ENCODE measurements at places on chromosomes 3 and 15.

DNA sequence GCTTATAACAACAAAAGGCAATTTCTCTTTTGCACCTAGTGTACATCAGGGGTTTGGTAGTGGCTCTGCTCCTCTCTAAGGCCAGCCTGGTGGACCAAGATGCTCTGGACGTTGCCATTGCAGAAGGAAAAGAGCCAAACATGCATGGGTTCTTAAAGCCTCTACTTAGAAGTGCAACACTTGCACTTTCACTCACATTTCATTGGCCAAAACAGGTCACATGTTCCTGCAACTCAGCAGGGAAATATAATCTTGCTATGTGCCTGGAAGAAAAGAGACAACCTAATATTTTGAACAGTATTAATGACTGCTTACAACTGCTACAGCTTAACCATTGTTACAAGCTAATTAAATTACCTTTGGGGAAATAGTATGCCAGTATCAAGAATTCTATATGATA is 182.9 kb downstream of the IL5RA start:
- DNase-seq: no peak

DNA sequence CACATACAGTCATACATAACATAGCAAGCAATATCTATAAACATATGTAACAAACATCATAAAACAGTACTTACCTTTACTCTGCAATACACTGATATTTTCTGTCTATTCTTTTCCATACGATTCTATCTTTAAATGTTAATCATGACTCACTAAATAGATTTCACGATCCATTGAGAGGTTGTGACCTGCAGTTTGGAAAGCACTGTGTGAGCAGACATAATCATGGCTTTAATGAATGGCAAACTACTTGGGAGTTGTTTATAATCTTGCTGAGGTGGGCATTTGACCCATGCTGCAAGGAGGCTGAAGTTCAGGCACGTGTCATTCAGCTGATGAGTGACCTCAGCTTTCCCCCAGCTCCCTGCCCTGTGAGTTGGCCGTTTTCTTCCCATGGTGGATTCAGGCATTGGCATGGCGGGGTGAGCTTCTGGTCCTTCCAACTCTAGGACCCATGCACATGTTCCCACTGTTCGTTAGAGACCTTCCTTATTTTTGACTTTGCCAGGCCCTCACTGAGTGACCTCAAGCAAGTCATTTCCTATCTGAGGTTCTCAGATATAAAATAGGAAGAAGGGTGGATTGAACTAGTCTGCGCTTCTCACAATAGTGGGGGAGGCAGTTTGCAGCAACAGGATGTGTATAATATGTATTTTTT is 41.7 kb downstream of the PAQR5 start:
- no peak for DNase-seq

GRCh38 chr15:25767356-25768151 is 95.6 kb downstream of the ATP10A start:
- DNase-seq: no peak

DNA sequence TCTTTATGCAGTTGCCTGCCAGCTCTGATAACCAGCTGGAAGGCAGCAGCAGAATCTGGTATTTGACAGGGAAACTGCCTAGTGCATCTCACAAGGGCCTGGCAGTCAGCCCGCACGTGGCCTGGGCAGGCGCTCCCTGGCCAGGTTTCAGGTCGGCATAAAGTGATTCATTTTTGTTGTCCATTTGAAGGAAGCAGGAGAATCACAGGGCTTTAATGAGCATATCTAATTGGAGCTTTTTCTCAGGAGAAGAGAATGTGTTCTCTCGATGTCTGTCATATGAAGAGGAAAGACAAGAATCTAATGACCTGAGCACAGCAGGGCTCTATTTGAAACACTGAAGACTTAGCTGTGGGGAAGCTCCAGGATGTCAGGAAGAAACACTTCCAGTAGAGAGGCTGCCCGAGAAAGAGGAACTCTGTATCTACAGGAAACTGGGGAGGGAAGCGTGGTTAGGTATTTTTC is 98.8 kb upstream of the MB21D2 start:
- no peak for DNase-seq

DNA sequence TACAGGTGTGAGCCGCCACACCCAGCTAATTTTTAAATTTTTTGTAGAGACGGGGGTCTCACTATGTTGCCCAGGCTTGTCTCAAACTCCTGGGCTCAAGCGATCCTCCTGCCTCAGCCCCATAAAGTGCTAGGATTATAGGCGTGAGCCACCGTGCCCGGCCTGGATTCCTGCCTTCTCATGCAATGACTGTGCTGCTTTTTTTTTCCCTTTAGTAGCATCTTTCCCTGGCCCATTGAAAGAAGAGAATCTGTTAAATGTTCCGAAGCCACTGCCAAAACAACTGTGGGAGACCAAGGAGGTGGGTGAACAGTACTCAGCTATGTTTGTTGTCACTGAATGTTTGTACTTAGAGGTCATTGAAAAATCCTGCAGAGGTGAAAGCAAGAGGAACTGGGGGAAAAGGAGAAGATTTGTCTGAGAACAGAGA is 88.0 kb downstream of the CRTC3 start:
- DNase-seq: no peak

DNA sequence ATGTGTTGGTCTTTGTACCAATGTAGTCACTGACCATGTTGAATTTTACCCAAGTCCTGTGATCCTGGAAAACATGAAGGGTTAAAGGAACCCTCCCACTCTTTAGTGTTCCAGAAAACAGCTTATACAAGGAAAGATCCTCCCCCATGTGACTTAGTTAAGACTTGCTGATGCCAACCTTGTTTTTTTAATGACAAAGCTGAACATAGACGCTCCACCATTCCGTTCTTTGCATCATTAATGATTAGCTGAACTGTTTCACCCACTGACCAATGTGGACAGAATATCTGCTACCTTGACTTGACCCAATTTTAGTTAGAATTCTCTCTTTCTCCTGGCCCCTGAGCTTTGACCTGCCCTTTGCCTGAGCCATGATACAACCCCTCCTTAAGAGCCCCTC is 3.5 kb upstream of the WDR72 start:
- DNase-seq: no peak

GRCh38 chr3:161310649-161311423 is 60.5 kb downstream of the SPTSSB start:
- peak; percentile 23 for DNase-seq

GRCh38 chr3:120816728-120817127 is 74.2 kb downstream of the GTF2E1 start:
- no peak for DNase-seq

DNA sequence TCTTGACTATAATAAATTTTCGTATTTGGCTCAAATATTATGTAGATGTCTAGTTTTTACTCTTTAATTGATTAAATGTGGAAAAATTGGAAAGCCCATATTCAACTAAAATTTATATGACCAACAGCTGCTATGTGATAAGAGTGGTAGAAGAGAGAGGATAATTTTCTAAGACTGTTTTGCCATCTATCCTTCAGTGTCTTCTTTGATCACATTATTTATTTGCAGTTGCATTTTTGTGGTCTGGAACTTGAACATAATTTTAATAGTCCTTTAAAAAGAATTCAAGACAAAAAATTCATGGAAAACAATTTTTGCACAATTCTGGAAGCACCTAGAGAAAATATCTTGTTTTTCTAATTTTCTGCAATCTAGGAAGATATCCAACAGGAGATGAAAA is 213.3 kb upstream of the THBS1 start:
- no peak for DNase-seq

DNA sequence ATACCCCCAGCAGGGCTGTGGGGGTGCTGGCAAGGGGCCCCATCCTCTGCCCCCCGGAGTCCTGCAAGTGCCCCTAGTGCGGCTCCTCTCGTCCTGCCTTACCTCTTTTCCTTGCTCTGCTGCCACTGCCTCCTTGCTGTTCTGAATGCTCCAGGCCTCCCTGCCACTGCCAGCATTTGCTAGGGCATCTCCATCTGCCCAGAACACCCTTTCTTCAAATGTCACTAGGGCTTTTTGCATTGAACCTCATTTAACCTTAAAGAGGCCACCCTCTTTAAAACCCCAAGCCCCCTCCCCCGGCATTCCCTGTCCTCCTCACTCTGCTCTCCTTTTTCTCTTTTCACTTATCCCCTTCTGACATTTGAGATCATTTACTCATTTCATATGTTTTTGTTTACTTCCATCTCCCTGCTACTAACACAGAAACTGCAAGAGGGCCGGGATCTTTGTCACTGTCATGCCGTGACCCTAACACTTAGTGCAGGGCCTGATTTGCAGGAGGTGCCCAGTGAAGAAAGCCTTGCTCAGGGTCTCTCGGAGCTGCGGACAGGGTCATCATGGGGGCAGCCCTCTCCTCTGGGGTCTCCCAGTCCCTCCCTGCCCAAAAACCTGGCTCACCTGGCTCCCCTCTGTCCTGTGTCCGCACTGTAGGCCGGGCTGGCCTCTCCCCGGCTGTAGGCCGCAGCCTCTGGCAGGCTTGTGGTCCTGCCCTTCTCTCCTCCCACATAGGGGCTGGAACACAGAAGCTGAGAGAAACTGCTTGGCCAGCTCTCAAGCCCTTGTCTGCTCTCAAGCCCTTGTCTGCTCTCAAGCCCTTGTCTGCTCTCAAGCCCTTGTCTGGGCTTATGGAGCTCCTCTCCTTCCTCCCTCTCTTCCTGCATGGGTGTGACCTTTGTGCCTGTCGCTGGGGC is at the start of gene ACOX2:
Gene ACOX2 (minus strand): TSS at position 690 of the 911 bp plus-strand sequence. CDS start 2,084 bp downstream, outside the sequence.
- no peak for DNase-seq

- DNase-seq: no peak
Observed at GRCh38 chr15:39942753-39943150, 8.8 kb downstream of the EIF2AK4 start.

DNA sequence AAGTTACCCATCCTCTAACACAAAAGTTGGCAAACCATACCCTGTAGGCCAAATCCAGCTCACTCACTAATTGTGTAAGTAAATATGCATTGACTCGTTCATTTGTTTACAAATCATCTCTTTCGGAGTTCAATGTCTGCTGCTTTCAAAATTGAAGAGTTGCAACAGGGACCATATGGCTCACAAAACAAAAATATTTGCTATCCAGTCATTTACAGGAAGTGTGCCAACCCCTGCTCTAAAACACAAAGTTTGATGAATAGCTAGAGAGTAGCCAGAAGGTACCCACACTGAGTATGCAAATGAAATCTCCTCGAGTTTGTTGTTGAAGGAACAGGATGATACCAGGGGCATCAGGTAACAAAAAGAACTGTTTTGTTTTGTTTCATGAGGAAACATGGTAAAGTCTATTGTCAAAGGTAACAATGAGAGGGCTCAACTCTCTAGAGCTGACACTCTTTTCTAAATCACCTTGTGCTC is 236.2 kb upstream of the THBS1 start:
- DNase-seq: no peak

DNA sequence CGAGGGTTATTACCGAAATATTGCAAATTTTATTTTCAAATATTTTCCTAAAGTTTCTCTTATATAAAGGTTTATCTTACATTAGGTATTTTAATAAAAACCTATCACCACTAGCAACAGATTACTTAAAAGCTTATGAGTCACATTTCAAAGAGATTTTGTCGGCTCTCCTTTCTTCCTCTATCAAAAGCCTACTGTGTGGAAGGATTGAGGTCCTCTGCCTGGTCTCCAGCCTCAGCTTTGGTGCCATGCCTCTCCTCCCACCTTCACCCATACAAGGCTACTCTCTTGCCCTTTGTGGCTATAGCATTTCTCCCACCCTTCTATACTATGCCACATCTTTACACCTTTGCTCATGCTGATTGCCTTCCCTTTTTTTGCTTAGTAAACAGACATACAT is 199.3 kb downstream of the TNIK start:
- DNase-seq: no peak

- no peak for DNase-seq
Observed at GRCh38 chr15:84606653-84607120, 5.9 kb downstream of the ZSCAN2 start.

- DNase-seq: no peak
Observed at GRCh38 chr15:44485880-44486279, 51.1 kb upstream of the EIF3J start.

GRCh38 chr15:91075739-91076138 is 24.3 kb upstream of the SV2B start:
- DNase-seq: no peak

GRCh38 chr15:90620379-90621067 is 90.8 kb downstream of the CRTC3 start:
- no peak for DNase-seq

DNA sequence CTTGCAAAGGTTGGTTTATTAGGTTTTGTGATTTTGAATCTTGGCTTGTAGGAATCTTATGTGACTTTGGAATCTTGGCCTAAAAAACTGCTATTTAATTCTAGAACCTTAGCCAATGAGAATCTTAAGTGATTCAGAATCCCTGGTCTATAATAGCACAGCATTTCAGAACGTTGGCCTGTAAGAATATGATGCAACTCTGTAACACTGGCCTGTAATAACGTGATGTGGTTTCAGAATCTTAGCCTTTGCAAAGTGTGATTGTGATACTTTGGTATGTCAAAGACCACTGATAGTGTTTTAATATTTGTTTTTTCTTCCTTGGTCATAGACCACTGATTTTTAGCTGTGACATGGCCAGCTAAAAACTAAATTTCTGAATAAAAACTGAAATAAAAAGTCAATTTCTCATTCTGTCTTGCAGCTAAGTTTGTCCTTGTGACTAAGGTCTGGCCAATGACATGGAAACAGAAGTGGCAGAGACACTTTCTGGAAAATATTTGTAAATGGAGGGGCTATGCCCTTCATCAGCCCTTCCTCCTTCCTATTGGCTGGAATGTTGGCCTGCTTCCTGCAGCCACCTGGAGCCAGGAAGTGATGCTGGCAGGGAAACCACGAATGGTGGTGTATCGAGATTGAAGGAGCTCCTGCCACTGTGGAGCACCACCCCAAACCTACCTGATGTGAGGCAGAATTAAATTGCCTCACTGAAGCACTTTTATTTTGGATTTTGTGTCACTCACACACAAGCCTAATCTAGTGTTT is 42.3 kb upstream of the CORO2B start:
- no peak for DNase-seq

DNA sequence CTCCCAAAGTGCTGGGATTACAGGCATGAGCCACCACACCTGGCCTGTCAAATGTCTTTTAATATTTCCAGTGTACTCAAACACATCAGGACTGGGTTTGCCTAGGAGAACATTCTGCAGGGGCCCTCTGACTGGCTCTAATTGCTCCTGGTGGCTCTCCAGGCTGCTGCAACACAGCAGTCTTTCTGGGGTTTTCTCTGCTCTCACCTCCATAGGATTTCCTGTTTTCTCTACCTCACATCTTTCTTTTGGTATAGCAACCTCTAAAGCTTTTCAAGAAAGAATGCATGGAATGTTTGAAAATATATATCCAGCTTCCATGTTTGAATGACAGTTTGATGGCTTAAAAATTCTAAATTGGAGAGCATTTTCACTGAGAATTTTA is 83.3 kb upstream of the IGSF10 start:
- DNase-seq: no peak

- no peak for DNase-seq
Observed at GRCh38 chr15:90617171-90617570, 87.4 kb downstream of the CRTC3 start.

Measured in naive thymus-derived CD8-positive, alpha-beta T cell (primary cell).